ENCODE measurements at places on chromosomes 3 and 15.

GRCh38 chr3:72234391-72234790, 449.4 kb upstream of the PROK2 start:
- no peak for DNase-seq

DNA sequence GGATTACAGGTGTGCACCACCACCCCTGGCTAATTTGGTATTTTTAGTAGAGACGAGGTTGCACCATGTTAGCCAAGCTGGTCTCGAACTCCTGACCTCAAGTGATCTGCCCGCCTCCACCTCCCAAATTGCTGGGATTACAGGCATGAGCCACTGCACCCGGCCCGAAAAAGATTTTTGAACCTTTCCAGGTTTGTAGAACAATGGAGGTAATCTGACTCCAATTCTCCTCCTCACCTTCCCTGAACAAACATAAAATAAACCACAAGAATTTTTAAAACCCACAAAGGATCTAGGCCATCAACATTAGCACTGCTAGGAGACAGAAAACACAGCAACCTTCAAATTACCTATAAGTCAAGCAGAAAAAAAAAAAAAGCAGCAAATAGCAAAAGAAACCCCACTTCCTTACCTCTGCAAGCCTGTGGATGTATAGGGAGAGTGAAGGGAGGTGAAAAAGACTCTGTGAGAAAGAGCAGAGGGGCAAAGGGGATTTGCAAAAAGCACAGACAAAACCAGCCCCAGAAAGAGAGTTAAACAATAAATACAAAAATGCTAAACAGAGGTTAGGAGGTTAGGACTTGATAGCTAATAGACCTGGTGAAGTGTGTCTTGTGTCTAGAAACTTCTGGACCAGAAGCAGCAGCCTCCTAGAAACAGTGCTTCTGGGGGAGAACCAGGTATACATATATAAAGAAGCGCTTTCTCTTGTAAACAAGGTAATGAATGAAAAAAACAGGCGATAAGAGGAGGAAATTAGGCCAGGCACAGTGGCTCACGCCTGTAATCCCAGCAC, 32.1 kb downstream of the TFDP2 start:
- DNase-seq, result no peak

DNA sequence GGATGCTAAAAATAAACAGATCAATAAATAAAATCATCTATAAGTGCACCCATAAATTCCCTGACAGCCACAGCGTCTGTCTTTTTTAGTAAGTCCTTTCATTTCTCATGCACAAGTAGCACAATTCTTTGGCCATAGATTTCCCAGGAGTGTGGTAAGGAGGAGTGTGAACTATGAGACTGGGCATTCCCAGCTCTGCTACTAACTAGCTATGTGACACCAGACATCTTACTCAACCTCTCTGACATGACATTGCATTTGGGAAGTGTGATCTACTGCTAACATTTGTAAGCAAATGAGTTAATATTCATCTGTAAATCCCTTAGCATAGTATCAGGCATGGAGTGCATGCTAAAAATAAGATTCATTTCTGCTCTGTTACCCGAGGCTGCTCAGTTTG, 301.7 kb downstream of the NTRK3 start:
- DNase-seq, result no peak

DNA sequence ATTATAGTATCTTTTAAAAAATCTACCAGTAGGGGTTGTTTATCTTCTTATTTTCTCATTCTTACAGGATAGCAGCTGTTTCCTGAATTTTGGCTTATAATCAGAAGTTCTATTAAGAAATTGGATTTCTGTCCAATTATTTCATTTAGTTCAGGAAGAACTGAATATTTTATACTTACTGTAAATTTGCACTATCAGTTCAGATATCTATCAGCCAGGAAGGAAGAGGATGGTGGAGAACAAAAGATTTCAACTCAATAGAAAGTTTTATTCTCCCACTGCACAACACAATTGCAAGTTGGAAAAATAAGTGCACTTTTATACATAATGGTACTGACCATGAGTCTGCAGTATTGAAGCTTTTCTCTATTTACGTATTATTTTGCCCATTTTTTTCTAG, 400.9 kb downstream of the PLOD2 start:
- DNase-seq, result no peak

DNA sequence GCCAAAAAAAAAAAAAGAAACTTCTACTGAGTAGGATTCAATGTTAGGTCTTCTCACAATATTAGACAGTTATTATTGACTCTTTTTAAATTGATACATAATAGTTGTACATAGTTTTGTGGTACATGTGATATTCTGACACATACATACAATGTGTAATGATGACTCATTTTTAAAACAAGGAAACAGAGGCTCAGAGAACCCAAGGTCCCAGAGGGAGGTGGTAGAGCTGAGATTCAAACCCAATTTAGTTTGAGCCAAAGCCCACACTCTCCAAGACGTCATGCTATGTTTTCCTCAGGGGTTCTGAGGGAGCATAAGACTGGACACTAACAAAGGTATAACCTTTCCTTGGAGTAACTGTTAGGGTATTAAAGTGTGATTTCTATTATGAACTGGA, 40.6 kb downstream of the MYO5C start:
- no peak for DNase-seq

GRCh38 chr3:138593488-138594149, 441 bp downstream of the CEP70 start:
- no peak for DNase-seq

- DNase-seq, result no peak
Measured at GRCh38 chr3:193236599-193236998, 4.4 kb upstream of the PLAAT1 start.

DNA sequence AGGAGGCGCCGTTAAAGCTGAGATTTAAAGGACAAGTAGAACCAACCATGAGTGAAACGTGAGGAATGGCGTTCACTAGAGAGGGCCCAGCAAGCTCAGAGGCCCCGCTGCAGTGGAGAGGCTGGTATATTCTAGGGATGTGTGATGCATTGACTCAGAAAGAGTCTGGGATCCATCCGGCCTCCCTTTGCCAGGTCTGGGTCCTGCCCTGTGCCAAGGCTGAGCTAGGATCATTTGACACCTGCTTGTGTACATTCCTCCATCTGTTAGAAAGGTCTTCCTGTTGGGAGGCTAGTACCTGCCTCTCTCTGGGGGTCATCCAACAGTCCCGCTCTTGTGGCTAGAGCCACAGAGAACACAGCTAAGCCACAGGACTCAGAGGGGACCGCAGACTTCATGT, 28.4 kb downstream of the CA12 start:
- DNase-seq, result no peak

DNA sequence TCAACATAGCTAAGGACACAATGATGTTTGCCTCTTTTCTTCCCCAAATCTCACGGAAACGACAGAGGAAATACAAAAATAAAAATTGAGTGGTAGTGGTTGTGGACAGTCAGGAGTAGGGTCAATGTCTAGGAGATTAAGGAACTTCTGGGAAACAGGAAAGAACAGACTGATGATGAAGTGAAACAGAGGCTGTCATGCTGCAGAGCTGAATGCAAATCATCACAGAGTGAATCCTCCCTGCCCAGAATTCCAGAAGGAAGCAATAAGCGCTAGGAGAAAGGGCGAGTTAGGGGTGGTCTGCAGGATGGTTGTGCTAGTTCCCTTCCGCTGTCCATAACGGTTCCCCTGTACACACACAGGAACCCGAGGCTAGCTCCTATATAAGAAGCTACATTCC, 64.7 kb upstream of the POMGNT2 start:
- no peak for DNase-seq

DNA sequence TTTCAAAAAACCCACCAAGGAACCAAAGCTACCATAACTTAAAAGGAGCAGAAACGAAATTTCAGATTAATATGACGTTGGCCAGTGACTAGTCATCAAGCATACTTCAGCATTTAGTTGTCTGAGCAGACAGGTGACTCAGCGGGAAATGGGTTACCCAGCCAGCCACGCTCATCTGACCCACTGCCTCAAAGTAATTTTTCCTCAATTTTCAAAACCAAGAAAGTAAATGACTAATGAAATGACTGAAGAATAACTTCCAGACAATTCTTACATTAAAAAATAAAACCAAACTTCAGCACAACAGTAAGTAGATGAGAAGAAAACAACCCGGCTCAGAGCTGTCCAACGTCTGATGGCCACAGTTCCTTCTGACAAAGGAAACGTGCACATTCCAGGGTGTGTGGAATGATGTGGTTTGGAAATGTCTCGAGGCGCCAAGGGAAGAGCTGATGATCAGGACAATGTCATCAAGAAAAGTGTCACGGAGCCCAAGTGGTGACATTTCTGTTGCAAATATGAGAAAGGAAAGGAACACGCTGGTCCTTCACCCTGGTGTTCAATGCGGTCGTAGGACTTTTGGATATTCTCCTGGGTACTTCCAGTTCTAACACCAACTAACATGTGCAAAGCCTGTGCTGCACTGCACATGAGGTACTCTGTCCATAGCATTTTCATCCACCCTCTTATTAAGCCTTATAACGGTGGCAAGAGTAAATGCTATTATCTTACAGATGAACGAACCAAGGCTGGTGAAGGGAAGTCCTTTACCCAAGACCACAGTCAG, 79.1 kb downstream of the FOXP1 start:
- DNase-seq, result no peak

DNA sequence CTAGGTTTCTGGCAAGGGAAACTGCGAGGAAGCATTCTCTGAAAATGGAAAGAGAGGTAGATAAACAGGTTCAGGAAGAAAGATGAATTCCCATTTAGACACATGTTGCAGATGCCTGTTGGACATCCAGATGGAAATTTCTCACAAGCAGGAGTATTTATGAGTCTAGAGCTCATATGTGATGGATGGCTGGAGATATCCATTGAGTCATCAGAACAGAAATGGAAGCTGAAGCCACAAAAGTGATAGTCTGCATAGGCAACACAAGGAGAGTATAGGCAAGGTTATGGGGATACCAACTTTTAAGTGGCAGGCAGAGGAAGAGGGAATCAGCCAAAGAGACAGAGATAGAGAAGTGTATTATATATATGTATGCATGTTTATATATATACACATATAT, 6.3 kb upstream of the RAMAC start:
- DNase-seq, result no peak

DNA sequence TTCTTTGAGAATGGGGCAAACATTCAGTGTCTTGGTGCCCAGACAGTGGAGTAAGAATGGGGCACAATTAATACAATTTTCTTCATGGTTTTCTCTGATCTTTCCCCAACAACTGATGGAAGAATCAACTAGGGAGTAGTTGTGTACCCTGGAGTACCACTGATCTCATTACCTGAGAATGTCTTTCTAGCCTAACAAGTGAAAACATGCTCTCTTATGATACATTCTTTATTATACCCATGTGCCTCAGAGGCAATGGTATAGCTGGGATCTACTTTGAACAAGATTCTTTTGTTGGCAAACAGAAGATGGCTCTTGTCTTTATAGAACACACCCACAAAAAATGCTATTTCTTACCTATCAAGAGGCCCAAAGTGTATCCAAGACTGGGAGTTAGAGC, 250.6 kb upstream of the CMC1 start:
- no peak for DNase-seq

- DNase-seq, result no peak
Measured at GRCh38 chr15:79088426-79089205, 2.0 kb downstream of the RASGRF1 start.

GRCh38 chr3:46725621-46726314, 8.1 kb upstream of the PRSS50 start:
- no peak for DNase-seq

GRCh38 chr15:31206386-31207181, 105.1 kb upstream of the TRPM1 start:
- DNase-seq, result no peak

DNA sequence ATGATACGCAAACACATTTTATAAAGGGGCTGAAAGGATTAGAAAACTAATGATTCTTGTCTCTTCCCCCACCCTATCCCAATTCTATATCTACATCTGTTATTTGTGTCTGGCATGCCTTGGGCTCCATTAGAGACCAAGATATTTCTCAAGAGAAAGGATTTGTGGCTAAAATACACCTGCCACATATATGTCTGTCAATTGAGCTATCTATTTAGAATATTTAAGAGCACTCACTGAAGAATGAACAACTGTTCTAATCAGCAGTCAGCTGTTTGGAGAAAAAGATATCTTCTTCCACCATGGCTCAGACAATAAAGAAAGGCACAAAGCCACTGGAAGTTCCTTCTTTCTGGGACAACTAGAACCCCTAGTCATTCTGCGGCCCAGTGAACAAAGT, 61.7 kb upstream of the LRRN1 start:
- no peak for DNase-seq

DNA sequence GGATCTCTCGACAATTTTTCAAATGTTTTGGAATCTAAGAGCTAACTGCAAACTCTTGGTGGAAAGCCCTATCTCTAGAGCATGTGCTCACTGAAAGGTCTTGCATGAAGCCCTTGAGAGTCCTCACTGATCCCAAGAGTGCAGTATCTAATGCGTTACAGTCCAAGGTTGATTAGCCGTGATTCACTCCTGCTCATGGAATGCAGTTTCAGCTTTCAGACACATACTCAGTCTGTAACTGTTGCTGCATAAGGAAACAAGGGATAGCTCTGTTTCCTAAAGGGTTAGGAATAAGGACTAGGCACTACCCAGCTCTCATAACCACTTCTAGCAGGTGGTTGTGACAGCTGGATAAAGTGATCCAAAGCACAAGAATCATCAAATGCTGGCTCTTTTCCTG, 687.4 kb upstream of the CFAP20DC start:
- no peak for DNase-seq

- DNase-seq, result no peak
Measured at GRCh38 chr3:111967068-111967467, 11.8 kb upstream of the ABHD10 start.

DNA sequence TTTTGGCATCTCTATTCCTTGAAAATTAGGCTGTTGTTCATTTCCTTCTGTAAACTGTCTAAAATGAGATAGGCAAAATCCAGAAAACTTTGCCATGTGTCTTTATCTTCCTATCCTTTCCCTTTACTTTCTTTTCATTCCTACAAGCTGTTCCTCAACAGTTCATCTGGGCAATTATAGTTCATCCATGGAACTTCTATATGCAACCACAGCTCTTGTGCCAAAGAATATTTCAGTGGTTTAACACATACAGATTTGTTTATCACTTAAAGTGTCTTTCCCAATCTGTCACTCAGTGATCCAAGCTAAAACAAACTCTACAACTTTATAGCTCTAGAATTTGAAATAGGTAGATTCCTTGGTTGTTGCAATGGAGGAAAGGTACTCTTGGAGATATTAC, 230.3 kb upstream of the EPHA6 start:
- DNase-seq, result no peak

DNA sequence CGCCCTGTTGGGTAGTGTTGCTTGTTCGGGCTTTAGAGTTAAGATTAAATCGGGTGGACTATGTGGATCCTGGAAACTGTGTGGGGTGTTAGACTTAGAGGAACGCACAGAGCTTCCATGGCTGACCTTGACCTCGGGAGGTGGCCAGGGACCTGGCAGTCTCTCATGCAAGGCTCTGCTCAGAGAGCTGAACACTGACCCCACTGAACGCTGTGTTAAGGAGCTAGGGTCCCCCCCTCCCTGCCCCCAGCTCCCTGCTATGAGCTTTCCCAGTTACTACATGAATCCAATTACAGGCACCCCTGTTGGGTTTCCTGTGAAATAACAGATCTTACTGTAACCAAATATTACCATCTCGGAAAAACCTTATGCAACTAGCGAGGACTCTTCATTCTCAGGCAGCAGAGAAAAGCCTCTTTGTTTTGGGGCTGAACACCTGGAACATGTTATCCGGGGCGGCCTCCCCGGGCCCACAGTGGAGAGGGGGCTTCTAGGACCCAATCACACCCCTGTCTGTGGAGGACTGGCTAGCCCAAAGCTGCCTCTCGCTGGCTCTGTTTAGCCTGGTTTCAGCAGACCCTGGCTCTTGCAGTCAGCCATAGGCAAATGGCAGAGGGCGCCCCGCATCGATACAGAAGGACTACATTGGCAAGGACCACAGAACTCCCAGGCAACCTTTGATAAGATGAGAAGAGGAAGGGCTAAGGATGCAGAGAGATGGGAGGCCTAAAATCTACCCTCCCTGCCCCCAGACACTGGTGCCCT, 25.8 kb upstream of the ALDH1A3 start:
- no peak for DNase-seq
